ENCODE measurements at places on chromosomes 1 and 21.
A peak's percentile ranks its signal among the peaks of the same experiment; 100 is the strongest.

GRCh38 chr21:32356874-32357395, 35.9 kb downstream of the URB1 start:
- DNase-seq, result no peak

DNA sequence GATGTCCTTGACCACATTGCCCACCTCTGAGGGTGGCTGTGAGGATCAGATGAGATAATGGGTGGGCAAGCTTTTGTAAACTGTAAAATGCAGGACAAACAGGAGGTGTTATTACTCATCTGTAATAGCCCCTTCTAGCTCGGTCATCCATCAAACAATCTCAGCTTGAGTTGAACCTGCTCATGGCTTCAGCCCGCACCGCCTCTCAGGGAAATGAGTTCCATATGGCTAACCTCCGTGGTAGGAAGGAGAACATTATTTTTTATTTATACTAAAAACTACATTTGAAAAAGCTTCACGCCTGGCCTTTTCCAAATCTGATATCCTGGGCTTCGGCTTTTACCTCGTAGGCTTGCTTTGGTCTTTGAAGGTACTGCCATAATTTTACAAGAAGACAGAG, 116.2 kb upstream of the USP24 start:
- DNase-seq, result no peak

GRCh38 chr1:151545542-151545941, 5.4 kb downstream of the TUFT1 start:
- no peak for DNase-seq

- DNase-seq, result peak; percentile 19
Measured at GRCh38 chr1:219385787-219386427, 212.2 kb downstream of the LYPLAL1 start.

DNA sequence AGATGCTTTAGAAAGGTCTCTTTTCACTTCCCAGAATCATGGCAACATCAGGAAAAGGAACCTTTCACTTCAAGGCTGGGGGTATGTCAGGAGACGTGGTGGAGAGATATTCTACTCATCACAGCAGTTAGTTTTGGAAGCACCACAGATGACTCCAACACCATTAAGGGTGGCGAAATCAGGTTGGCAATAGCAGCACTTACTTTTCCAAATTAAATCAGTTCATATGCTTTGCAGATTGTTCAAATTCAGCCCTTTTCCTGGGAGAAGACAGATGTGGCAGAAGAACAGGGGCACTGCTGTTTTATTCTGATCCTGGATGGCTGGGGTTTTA, 79.0 kb downstream of the RUNX1 start:
- DNase-seq, result no peak

GRCh38 chr1:179867493-179868330, 9.9 kb downstream of the TOR1AIP2 start:
- peak; percentile 16 for DNase-seq

DNA sequence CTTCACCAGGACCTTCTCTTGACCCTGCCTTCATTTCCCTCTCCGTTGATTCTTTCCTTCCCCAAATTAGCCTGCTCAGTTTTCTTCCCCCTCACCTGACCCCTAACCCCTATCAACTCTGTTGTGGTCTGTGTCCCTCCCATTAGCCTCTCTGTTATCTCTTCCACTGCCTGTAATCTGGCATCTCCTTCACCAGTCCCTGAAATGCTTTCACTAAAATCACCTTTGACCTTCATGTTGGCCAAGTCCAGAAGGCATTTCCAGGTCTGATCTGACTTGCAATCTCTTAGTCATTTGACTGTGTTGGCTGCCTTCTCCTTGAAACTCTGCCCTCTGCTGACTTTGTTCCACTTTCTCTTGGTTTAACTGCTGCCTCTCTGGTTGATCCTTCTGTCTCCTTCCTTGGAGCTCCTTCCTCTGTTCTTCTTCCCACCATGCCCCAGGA, 28.2 kb downstream of the ATP8B2 start:
- DNase-seq, result peak; percentile 45

DNA sequence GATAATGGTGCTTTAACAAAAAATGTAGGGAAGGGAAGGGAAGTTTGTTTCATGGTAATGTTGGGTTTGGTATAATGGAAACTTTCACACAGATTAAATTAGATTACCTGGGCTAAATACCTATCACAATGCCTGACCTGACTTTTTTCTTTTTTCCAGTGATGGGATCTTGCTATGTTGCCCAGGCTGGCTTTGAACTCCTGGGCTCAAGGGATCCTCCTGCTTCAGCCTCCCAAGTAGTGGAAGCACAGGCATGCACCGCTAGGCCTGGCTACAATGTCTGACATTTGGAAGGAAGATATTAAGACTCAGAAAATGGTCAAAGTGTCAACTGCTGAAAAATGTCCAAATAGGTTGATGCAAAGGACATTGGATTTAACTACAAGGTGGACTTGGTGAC, 67.4 kb downstream of the KCNK1 start:
- no peak for DNase-seq

GRCh38 chr1:62335656-62336055, 16.4 kb upstream of the KANK4 start:
- DNase-seq, result peak; percentile 54

DNA sequence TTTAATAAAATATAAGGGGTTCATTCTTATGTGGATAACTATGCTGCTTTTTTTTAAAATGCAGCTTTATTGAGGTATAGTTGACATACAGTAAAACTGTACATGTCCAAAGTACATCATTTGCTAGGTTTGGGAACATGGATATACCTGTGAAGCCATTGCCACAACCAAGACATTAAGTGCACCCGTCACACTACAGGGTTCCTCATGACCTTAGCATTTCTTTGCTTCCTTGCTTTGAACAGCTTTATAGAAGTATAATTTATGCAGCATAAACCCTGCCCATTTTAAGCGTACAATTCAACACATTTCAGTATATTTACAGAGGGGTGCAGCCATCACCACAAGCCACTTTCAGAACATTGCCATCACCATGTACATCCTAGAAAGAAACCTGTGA, 26.3 kb downstream of the FHAD1 start:
- no peak for DNase-seq

DNA sequence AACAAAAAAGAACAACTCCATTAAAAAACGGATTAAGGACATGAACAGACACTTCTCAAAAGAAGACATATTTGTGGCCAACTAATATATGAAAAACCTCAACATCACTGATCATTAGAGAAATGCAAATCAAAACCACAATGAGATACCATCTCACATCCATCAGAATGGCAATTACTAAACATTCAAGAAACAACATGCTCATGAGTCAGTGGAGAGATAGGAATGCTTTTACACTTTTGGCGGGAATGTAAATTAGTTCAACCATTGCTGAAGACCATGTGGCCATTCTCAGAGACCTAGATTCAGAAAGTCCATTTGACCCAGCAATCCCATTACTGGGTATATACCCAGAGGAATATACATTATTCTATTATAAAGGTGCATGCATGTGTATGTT, 1442.6 kb upstream of the B3GALT2 start:
- no peak for DNase-seq

DNA sequence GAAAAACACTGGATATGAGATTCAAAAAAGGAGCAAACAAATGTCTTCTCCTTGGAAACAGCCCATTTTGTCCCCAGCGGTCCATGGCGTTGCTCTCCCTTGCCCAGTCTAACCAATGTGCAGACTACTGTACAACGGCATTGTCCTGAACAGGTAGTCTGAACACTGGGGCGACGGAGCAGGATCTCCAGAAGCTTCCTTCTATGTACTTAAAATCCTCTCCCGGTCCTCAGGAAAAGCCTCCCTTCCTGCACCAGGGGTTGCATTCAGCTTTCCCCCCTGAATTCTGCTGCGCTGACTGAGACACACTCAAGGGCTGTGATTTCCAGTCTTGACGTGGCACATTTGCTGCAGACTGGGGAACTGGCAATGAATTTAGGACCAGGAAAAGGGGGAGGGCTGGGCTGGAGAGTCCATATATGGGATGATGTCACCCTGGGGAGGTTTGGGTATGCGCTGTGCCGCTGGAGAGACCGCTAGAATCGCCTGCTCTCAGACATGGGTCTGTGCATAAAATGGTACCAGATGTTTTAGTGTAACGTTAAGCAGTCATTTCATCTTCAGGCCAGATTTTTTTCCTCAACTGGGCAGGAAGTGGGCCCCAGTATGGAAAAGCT, 275.9 kb upstream of the C1orf105 start:
- DNase-seq, result no peak

- no peak for DNase-seq
Measured at GRCh38 chr1:81231729-81232038, 569.0 kb upstream of the ADGRL2 start.

DNA sequence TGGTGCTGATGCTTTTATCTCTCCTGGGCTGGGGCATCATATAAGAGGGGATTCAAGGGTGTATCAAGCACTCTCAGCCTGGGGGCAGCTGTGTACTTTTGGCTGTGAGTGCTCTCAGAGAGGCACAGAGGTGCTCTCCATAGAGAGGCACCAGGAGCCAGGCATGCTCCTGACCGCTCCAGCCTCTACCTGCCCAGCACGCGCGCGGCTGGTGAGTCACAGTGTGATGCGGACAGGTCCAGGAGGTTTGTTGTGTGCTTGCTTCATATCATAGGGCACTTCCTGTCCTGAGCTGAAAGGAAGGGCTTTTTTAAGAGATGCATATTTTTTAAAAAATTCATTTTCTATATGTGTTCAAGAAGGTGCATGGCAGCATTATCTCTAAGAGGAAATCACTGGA, 93.6 kb upstream of the BCAR3 start:
- no peak for DNase-seq

DNA sequence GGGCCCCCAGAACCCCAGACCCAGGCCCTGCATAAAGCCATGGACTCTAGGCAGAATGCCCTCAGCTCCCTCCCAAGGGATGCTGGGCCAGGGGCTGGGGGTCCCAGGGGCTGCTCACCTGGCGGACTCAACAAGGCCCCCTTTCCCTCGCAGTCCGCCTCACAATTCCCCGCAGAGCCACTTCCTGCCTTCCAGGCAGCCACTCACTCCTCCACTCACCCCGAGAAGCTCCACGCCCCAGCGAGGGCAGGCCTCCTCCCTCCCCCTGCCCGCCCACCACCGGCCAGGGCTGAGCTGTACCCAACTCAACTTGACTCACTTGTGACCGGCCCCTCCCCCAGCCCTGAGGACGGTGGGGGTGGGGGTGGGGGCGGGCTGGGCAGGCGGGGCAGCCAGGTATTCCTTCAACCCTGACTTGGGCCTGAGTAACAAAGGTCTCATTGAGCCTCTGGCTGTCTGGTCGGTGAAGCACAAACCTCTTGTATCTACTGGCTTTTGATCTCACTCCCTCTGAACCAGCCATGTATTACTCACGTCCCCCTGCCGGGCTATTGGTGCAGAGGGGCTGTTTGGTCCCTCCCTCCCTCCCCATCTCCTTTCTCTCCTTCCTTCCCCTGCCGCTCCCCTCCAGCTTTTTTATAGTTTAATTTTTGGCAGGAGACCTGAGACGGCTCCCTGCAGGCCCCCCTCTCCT, 5.9 kb downstream of the BLACAT1 start:
- no peak for DNase-seq

DNA sequence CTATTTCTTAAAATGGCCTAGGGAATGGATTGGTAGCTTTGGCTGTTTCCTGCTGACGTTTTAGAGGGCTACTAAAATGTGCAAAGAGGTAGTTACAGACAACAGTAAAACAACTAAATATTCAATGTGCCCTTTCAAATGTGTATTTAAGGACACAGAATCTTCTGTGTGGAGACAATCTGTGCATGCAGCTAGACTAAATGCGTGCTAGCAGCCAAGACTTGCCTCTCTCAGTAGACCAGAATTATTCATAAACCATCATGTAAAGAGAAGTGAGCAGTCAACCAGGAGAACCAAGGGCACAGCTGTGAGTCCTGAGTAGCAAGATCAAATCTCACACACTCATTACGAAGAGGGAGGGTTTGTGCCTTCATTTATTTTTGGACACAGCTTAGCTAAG, 160.2 kb upstream of the GREM2 start:
- DNase-seq, result no peak

GRCh38 chr1:22861764-22862440, 110.8 kb downstream of the LACTBL1 start:
- DNase-seq, result peak; percentile 38

DNA sequence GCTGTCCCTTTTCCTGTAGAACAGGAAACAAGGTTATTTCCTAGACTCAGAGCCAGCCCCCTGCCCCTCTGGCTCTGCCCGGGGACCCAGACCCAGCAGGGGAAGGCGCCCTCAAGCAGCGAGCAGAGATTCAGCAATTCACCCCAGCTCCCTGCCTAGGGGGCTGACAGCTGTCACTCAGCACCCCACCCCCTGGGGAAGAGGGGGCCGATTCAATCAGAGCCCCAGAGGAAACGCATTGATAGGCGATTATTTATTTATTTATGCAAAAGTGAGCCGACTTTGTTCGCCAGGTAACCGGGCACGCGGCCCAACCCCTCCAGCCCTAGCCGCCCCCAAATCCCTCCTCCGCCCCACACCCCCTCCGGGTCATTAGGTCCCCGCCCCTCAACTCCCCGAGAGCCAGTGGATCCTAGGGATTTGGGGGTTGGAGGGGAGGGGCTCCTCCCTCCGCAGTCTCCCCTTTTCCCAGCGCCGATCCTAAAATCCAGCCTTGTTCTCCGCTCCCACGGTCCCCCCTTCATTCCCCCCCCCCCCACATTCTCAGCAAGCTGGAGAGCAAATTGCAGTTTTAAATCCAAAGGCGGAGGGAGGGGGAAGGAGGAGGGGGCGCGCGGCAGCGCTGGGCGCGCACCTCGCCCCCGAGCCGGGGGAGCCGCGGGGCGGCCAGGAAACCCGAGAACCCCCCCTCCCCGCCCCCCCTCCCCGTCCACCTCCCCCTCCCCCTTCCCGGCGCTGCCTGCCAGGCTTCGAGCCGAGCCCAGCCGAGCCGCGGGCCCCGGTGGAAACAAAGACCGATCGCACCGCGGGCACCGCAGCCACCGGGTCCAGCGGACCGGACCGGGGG, 1.3 kb downstream of the AHDC1 start:
- no peak for DNase-seq
